ENCODE measurements at places on chromosomes 12 and 14.

DNA sequence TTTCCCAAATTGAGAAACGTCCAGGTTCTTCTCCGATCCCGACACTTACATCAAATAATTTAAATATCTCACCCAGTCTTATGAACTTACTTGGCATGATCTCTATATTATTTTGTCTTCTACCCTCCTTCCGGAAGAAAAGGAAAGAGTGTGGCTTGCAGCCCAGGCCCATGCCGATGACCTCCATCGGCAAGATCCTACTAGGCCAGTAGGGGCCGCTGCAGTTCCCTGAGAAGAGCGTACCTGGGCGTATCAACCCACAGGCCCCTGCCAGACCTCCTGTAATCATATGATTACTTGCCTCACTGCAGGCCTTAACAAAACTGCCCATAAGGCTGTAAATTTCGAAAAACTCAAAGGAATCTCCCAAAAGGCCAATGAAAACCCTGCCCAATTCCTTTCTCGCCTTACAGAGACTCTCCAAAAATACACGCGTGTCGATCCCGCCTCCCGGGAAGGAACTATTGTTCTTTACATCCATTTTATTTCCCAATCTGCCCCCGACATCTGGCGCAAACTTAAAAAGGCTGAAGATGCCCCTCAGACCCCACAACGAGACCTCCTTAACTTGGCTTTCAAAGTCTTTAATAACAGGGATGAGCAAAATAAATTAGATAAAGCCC lies 69.6 kb downstream of the MOK start:
- peak; percentile 92 for DNase-seq

DNA sequence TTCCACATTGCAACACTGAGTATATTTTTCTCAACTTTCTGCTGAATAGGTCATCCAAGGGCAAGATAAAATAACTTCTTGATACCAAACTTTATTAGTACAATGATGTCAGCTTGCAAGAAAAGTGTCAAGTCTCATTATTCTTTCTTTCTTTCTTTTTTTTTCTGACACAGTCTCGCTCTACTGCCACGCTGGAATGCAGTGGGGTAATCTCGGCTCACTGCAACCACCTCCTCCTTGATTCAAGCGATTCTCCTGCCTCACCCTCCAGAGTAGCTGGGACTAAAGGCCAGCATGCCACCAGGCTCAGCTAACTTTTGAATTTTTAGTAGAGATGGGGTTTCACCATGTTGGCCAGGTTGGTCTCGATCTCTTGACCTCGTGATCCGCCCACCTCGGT lies 523.4 kb downstream of the FSCB start:
- no peak for DNase-seq

DNA sequence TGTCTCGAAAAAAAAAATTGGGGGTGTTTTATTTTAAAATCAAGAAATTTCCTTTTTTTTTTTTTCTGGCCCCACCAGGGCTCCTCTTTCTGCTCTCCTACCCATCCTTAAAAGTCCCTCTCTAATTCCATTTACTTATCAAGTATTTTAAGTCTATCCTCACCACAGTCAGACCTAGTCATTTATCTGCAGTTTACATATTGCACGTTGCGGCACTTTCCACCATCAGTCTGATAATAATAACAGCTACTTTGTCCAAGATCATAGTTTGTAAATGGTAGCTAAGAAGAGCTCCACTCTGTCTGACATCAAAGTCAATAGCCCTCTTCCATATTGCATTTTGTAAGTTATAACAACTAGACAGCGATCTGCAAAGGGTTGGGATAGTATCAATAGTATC lies 23.6 kb upstream of the CAND1 start:
- no peak for DNase-seq

GRCh38 chr12:2052826-2053678 lies at the start of gene CACNA1C:
TSS of gene CACNA1C (plus strand) at chr12:2052987. CDS start at chr12:2053563, 576 bp downstream.
- DNase-seq = no peak

DNA sequence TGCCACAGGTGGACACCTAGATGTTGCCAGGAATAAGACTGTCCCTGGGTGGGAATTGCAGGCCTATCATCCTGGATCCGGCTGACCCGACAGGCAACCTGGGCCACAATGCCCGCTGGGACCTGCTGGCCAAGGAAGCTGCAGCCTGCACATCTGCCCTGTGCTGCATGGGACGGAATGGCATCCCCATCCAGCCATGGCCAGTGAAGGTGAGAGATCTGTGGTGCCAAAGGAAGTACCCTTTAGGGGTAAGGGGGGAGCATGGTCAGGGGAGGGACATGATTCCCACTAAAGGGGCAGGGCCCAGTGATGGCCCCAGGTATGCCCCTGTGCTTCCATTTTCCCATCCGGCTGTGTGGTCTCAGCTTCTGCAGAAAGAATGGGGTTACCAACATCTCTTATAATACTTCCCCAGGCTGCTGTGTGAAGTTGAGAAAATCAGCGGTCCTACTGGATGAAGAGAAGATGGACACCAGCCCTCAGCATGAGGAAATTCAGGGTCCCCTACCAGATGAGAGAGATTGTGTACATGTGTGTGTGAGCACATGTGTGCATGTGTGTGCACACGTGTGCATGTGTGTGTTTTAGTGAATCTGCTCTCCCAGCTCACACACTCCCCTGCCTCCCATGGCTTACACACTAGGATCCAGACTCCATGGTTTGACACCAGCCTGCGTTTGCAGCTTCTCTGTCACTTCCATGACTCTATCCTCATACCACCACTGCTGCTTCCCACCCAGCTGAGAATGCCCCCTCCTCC lies 8.6 kb upstream of the OAS2 start:
- DNase-seq = no peak

DNA sequence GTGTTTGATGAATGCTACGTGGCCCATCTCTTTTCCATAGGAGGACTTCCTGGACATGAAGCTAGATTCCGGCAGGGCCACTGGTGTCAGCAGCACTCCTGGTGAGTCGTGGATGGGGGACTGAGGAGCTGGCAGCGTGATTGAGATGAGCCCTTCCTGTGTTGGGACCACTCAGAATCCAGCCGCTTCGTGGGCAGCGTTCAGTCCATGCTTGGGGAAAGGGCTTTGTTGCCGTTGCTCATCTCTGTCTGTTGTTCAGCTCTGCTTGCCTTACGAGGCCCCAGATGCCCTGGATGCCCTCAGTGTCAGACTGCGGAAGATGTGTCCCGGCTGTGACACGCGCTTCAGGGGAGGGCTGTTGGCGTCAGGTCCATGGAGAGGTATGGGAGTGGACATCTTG lies 127.1 kb upstream of the RTL1 start:
- no peak for DNase-seq

DNA sequence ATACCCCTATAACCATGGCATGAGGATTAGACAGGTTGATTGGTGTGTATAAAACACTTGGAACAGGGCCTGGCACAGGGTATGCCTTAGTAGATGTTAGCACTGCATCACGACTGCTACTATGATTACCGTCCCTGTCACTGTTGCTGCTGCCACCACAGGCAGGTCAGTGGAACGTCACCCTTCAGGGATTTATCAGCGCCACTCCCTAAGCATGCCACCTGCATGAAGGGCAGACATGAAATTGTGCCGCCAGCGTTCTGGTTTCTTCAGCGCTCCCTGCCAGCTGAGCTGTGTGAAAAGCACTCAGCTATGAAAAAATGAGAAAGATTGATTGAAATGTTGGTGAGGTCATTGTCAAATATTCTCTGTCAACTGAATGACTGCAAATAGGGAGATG lies 477.0 kb downstream of the DPF3 start:
- DNase-seq = peak; percentile 47

- DNase-seq = peak; percentile 88
These were observed 8.0 kb upstream of the CERS5 start for GRCh38 chr12:50174971-50175715.

GRCh38 chr12:7349418-7349817 lies 45.5 kb downstream of the ACSM4 start:
- no peak for DNase-seq

GRCh38 chr12:107091989-107092641 lies 1.2 kb downstream of the CRY1 start:
- peak; percentile 97 for DNase-seq

GRCh38 chr14:70779667-70780066 lies 29.6 kb downstream of the MAP3K9 start:
- no peak for DNase-seq
